ENCODE measurements at places on chromosomes 2 and 18.

DNA sequence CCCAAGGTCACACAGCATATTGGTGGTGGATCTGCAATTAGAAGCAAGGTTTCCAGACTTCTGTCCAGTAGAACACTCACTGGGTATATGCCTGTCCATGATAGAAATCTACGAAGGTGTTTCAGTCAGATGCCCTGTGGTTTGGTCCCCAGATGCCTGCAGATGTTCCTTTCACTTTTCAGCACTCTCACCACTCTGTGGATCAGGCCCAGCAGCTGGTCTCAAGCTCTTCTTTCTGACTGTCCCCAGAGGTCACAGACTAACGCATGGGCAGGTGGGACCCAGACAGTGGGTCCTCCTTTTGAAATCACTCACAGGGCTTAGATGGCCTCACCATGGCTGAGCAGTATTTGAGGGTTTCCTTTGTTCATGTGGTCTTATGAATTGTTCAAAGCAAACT lies 376.5 kb downstream of the ALK start:
- no peak overlapping the region for H3K27ac ChIP-seq
- no peaks in the 10 kb centered on the region for H3K4me1 ChIP-seq
- no peak overlapping the region for H3K4me3 ChIP-seq
- peaks cover 31% of the 10 kb centered on the region for H3K27me3 ChIP-seq
- DNase-seq = no peak
- H3K36me3 ChIP-seq = no peaks in the 10 kb centered on the region

DNA sequence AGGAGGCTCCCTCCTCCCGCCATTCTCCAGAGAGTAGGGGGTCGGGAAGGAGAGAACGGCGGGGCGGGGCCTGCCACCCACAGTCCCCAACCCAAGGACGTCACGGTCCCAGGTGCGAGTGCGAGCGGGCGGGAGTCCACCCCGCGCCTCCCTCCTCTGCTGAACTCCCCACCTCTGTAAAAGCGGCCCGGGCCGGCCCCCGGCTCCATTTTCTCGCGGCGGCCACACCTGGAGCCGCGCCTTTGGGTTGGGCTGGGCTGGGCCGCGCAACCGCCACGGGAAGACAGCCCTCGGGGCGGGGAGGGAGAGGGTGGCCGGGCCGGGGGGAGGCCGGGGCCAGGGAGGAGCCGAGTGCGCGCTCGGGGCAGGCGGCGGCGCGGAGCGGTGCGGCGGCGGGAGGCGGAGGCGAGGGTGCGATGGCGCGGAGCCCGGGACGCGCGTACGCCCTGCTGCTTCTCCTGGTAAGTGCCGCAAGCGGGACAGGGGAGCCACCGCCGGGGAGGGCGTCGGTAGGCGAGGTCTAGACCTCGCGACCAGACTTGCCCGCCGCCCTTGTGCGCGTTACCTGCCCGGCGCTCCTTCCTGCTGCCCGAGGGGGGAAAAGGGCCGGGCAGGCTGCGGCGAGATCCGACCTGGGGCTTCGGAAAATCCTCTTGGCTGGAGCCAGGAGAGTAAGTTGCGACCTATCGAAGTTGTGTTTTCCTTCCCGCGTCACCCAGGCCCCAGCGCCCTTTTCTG lies at the start of gene DSG2:
DSG2 (plus strand) TSS at position 342 of the 738 bp plus-strand sequence; CDS start at position 417, 75 bp downstream.
- DNase-seq = peak; percentile 83
- H3K4me1 ChIP-seq = peaks cover 19% of the 10 kb centered on the region
- peaks cover 4% of the 10 kb centered on the region for H3K36me3 ChIP-seq
- no peaks in the 10 kb centered on the region for H3K27me3 ChIP-seq
- peak within 1 kb of the TSS; percentile 66 for H3K27ac ChIP-seq

DNA sequence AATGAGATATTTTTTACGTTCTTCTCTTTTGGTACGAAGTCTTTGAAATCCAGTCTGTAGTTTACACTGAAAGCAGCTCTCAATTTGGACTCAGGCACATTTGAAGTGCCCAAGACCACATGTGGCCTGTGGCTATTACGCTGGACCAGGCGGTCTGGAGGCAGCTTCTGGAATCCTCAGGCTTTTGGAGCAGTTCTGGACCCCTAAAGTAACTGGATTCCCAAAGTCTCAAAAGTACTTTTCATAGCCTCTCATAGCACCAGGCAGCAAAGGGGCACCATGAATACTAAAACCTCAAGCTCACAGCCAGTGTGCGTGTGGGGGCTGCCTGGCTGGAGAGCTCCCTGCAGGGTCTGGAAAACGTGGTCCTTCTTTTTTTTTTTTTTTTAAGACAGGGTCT lies 119.0 kb downstream of the SMAD7 start:
- peak overlapping the region; percentile 88 for H3K27ac ChIP-seq
- no peaks in the 10 kb centered on the region for H3K27me3 ChIP-seq
- H3K4me1 ChIP-seq = peaks cover 40% of the 10 kb centered on the region
- H3K4me3 ChIP-seq = peak overlapping the region; percentile 67
- H3K36me3 ChIP-seq = peaks cover 31% of the 10 kb centered on the region

DNA sequence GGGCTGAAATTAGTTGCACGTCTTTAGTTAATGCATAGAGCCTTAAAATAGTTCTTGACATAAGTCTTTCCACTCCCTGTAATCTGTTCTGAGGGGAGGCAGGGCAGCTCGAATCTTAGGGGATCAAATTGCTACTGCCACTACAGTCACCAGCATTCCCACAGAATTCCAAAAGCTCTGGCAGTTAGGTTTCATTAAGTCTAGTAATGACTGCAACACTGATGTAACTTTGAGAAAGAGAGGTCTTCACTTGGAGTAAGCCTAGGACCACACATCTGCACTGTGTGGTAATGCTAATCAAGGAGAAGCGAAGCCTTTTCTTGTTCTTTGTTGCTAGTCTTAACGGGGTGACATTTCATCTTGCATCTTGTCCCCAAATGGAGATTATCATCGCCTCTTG lies 19.3 kb upstream of the NCK2 start:
- H3K27ac ChIP-seq = no peak overlapping the region
- H3K36me3 ChIP-seq = no peaks in the 10 kb centered on the region
- H3K27me3 ChIP-seq = no peaks in the 10 kb centered on the region
- no peaks in the 10 kb centered on the region for H3K4me1 ChIP-seq

DNA sequence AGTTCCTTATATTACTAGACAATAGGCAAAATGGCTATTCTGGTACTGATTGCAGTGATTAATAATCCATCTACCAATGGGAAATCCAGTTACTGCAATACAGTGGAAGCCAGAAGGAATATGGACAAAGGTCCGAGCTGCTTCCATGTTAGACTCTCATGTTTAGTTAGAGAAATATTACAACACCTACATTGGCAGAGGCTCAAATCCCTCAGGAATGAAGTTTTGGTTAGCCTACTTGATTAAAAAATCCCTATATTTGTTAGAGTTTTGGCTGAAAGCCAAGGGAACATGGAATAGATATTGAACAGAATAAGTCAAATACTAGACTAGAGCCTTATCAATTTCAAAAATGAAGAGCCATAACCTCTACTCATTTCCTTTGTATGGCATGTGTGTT lies 48.5 kb downstream of the ARL6IP6 start:
- H3K4me3 ChIP-seq = no peak overlapping the region
- no peaks in the 10 kb centered on the region for H3K36me3 ChIP-seq
- H3K27me3 ChIP-seq = no peaks in the 10 kb centered on the region
- no peak overlapping the region for H3K27ac ChIP-seq
- H3K4me1 ChIP-seq = peaks cover 9% of the 10 kb centered on the region
- DNase-seq = peak; percentile 38
